ENCODE measurements at places on chromosomes 1 and 21.

DNA sequence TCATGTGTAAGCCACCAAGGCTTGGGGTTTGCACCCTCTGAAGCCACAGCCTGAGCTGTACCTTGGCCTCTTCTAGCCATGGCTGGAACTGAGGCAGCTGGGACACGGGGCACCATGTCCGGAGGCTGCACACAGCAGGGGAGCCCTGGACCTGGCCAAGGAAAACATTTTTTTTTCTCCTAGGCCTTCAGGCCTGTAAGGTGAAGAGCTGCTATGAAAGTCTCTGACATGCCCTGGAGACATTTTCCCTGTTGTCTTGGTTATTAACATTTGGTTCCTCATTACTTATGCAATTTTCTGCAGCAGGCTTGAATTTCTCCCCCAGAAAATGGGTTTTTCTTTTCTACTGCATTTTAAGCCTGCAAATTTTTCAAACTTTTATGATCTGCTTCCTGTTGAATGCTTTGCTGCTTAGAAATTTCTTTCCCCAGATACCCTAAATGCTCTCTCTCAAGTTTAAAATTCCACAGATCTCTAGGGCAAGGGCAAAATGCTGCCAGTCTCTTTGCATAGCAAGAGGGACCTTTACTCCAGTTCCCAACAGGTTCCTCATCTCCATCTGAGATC is 295.8 kb downstream of the LTN1 start:
- DNase-seq = no peak

GRCh38 chr1:60589916-60590315 is 492.4 kb upstream of the NFIA start:
- DNase-seq = no peak

- peak; percentile 45 for DNase-seq
Measured at GRCh38 chr1:201773764-201774163, 55.2 kb upstream of the IPO9 start.

- no peak for DNase-seq
Measured at GRCh38 chr1:5720484-5720883, 271.7 kb downstream of the NPHP4 start.

- no peak for DNase-seq
Measured at GRCh38 chr1:219507437-219507836, 105.5 kb downstream of the ZC3H11B start.

GRCh38 chr1:210588946-210589345 is 260.2 kb downstream of the HHAT start:
- no peak for DNase-seq

DNA sequence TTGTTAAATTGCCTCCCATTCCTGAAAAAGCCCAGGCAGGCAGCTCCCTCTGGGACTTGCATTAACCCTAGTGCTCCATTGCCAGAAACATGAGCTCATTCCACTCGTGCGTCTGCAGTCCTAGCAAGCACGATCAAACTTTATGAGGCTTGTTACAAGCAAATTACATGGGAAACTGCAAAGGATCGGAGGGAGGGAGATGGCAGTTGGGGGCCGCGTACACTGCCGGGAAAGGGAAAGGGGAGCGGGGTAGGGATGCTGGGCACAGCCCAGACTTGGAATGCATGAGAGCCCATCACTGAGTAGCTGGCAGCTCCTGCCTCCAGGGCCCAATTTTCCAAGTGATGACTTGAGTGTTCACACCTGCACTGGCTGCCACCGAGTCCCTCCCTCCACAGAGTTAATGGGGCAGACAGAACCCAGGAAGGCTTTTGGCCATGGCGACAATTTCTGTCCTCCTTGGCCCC is 169.9 kb downstream of the BRINP2 start:
- DNase-seq = no peak
